ENCODE measurements at places on chromosomes 12 and 14. TPM values are rescaled to one million over a fixed set of nuclear protein-coding genes. Genes with fewer than 3 reads are reported as not detected.
A peak's percentile ranks its signal among the peaks of the same experiment; 100 is the strongest.

DNA sequence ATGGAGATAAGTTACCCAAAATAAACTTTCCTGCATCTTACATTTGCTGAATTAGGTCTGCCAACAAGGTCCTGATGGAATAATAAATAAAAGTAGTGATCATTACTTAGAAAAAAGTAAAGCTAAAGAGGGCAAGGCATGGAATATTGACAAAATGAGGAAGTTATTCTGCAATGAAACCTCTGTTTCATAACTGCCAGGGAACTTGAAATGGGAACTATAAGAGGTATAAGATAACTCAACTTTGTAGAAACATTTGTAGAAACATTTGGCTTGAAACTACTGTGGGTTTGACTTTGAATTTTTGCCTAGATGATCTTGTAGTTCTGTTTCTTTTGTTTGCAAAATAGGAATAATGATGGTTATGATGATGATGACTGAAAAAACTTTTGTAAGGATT lies 18.7 kb upstream of the YBX3 start:
- H3K27me3 ChIP-seq, result no peaks in the 10 kb centered on the region
- H3K4me1 ChIP-seq, result no peaks in the 10 kb centered on the region
- no peak for DNase-seq
- no peak overlapping the region for H3K27ac ChIP-seq

GRCh38 chr14:75513911-75514672 lies 8.2 kb upstream of the BATF start:
- H3K4me3 ChIP-seq, result no peak overlapping the region
- H3K36me3 ChIP-seq, result no peaks in the 10 kb centered on the region
- peak overlapping the region; percentile 78 for H3K27ac ChIP-seq

DNA sequence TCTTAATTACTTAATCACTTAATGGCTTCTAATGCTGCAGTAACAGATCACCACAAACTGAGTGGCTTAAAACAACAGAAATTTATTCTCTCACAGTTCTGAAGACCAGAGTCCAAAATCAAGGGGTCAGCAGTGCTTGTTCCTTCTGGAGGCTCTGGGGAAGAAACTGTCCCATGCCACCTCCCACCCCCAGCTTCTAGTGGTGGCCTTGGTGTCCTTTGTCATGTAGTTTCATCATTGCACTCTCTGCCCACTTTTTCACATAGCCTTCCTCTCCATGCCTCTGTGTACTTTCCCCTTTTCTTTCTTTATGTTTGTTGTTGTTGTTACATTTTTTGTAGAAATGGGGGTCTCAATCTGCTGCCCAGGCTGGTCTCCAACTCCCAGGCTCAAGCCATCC lies 16.1 kb upstream of the UBC start:
- no peak for DNase-seq
- H3K36me3 ChIP-seq, result no peaks in the 10 kb centered on the region
- H3K27me3 ChIP-seq, result no peaks in the 10 kb centered on the region
- no peak overlapping the region for H3K27ac ChIP-seq
- H3K4me1 ChIP-seq, result peaks cover 14% of the 10 kb centered on the region

- H3K4me3 ChIP-seq, result no peak overlapping the region
- peaks cover 40% of the 10 kb centered on the region for H3K4me1 ChIP-seq
- H3K27me3 ChIP-seq, result peaks cover 21% of the 10 kb centered on the region
- peak overlapping the region; percentile 88 for H3K27ac ChIP-seq
- DNase-seq, result no peak
Observed at GRCh38 chr14:103526247-103526913, 2.6 kb upstream of the TRMT61A start.

Gene RND1
- 0.93 TPM for polyA plus RNA-seq

DNA sequence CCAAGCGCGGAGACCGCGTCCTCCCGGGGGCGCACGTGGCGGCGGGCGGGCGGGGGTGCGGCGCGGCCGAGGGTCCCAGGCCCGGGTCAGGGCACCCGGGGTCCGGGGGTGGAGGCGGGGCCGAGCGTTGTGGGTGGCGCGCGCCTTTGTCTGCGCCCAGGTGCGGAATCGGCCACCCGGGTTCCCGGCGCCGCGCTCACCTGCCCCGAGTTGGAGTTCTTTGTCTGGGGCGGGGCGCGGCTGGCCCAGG lies 50.1 kb downstream of the LRCOL1 start:
- H3K36me3 ChIP-seq, result no peaks in the 10 kb centered on the region
- no peak overlapping the region for H3K27ac ChIP-seq
- peaks cover 20% of the 10 kb centered on the region for H3K27me3 ChIP-seq
- H3K4me1 ChIP-seq, result peaks cover 60% of the 10 kb centered on the region
- DNase-seq, result peak; percentile 86

DNA sequence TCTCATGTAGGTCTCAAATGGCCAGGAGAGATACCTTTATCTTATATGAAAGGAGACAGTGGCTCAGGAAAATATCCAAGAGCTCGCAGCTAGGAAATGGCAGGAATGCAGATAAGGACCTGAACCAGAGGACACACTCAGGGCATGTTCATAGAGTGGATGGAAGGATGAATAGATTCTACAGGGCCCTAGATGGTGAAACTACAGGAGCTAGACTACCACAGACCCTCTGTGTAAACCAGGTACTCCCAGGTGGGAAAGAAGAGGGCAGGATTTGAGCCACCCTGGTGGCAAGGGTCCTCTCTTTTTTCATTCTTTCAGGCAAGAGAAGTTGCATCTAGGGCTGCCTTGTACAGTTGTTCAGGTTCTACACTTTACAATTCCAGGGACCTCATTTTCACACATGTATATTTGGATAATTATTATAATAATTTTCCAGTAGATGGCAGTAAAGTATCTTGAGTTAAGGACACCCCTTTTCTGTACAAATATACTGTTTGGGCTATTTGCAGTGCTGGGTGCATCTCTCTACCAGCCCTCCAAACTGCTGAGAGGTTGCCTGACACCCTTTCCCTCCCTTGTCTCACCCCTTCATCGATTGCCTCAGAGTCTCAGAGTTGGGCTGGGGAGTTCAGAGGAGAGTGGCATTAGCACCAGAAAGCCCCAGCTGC lies 10.5 kb upstream of the ZDHHC22 start:
- H3K4me3 ChIP-seq, result no peak overlapping the region
- DNase-seq, result peak; percentile 7
- no peaks in the 10 kb centered on the region for H3K36me3 ChIP-seq

DNA sequence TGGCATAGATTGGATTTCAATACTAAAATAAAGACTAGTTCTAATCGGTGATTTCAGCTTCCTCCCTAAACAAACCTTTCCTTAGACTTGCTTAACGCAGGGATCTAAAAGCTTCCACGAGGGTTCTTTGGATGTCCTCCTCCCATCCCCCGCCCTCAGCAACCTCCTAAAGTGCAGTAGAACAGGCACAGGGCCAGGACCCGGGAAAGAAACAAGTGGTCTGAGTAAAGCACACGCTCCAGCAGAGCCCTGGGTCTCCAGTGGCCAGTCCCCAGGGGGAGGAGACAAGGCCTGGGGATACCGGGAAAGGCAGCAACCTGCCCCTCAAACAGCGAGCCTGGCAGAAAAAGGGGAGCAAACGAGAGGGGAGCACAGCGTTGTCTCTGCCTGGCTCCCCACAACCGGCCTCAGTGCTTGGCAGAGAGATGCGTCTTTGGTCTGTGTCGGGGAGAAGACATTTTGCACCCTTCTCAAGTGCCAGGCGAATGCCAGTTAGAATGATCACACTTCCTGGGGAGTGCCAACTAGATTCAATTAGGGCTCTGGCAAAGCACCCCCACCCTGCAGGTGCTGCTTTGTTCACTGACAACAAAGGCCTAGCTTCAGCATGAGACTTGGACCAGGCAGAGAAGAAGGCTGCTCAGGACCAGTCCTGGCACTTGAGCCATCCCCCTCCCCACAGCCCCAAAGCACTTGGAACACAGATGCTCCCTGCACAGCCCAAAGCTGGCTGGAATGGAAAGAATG lies 17.1 kb upstream of the SLC6A12 start:
- H3K27me3 ChIP-seq, result no peaks in the 10 kb centered on the region
- DNase-seq, result no peak
- H3K4me1 ChIP-seq, result no peaks in the 10 kb centered on the region
- no peak overlapping the region for H3K27ac ChIP-seq
- no peaks in the 10 kb centered on the region for H3K36me3 ChIP-seq

Gene RNASE2
- 4.5 TPM for polyA plus RNA-seq

- no peaks in the 10 kb centered on the region for H3K27me3 ChIP-seq
- no peaks in the 10 kb centered on the region for H3K36me3 ChIP-seq
- H3K27ac ChIP-seq, result peak overlapping the region; percentile 77
- no peak for DNase-seq
Observed at GRCh38 chr14:31877255-31877798, 199.8 kb upstream of the ARHGAP5 start.

DNA sequence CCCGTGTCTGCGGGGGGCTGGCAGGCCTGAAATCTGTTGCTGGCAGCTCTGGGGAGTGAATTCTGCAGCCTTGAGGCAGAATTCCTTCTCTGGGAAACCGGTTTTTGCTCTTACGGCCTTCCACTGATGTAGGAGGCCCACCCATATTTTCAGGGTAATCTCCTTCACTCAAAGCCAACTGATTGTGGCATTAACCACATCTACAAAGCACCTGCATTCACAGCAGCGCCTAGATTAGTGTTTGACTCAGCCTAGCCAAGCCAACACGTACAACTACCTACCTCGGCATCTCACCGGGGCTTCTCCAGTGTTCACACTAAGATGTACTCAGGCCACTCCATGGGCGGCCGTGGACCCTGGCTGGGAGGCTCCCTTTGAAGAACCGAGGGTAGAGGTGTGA lies 15.8 kb downstream of the C12orf43 start:
- no peak overlapping the region for H3K27ac ChIP-seq
- DNase-seq, result peak; percentile 49
- H3K4me3 ChIP-seq, result no peak overlapping the region
- no peaks in the 10 kb centered on the region for H3K4me1 ChIP-seq

GRCh38 chr14:99064262-99064954 lies 207.6 kb downstream of the BCL11B start:
- no peak overlapping the region for H3K27ac ChIP-seq
- no peaks in the 10 kb centered on the region for H3K4me1 ChIP-seq
- no peak for DNase-seq
- H3K36me3 ChIP-seq, result no peaks in the 10 kb centered on the region
- no peak overlapping the region for H3K4me3 ChIP-seq

DNA sequence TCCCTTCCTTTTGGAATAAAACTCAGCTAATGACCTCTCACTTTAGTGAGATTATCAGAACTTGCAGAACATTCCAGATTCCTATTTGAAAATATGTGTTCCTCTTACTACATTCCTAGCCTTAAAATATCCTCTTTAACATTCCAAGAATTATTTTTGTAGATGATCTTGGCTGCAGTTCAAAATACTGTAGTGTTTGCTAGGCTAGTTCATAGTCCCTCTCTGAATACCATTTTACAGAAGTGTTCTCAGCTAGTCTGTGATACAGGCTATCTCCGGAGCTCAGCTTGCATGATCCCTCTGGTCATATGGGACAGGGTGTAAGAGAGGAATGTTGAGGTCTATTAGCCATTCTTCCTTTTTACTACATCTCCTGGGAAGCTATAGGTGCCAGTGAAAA lies 17.6 kb upstream of the GPR33 start:
- peak overlapping the region; percentile 41 for H3K27ac ChIP-seq
- no peaks in the 10 kb centered on the region for H3K36me3 ChIP-seq
- H3K4me1 ChIP-seq, result no peaks in the 10 kb centered on the region
- no peak for DNase-seq
- H3K27me3 ChIP-seq, result no peaks in the 10 kb centered on the region

Gene BDKRB1
- 0.22 TPM for polyA plus RNA-seq

DNA sequence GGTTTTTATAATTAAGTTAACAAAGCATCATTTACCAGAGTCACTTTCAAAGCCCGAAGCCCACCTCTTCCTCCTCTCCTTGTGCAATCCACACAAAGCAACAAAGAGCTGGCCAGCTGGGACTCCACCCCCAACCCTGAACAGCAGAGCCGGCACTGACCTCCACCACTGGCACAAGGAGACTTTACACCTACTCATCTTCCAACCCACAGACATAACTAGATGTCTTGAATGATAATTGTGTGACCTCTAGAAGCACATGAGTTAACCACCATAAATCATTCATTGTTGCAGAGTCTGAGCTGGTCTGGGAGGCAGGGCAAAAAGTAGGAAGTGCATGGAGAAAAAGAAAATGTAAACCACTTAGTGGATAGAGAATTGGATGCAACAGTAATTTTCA lies 72.2 kb downstream of the ST8SIA1 start:
- H3K4me1 ChIP-seq, result no peaks in the 10 kb centered on the region
- H3K36me3 ChIP-seq, result no peaks in the 10 kb centered on the region
- no peak overlapping the region for H3K4me3 ChIP-seq
- no peak for DNase-seq
- no peak overlapping the region for H3K27ac ChIP-seq

DNA sequence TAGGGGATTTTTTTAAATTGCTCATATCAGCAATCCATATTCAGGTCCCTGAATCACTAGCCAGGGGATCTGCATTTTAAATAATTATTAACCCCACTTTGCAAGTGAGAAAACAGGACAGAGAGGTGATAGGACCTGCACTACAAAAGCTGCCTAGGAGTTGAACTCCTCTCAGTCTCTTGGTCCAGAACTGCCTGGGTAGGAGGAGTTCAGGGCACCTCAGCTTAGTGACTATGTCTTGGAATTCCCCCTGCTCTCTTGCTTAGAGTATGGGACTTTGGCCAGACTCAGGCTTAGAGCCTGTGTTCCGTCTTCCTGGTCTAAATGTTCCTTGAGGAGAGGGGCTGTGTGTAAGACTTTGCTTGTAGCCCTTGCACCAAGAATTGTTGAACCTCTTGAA lies 68.2 kb upstream of the WSCD2 start:
- no peak overlapping the region for H3K27ac ChIP-seq
- no peaks in the 10 kb centered on the region for H3K36me3 ChIP-seq
- H3K4me1 ChIP-seq, result no peaks in the 10 kb centered on the region
- no peaks in the 10 kb centered on the region for H3K27me3 ChIP-seq
- H3K4me3 ChIP-seq, result no peak overlapping the region

DNA sequence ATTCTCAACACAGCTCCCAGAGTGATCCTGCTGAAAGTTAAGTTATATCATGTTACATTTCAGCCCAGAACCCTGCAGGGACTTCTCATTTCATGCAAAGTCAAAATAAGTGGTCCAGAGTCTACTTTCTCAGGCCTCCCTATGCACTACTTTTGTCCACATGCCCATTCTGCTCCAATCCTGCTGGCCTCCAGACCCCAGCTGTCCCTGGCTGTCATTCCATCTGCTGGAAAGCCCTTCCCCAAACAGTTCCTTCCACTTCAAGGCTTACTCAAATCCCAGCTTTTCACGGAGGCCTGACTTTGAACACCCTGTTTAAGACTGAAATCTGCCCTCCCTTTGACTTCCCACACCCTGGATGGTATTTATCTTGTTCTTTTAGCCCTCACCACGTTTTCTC lies 109.8 kb upstream of the DNM1L start:
- H3K36me3 ChIP-seq, result no peaks in the 10 kb centered on the region
- no peak for DNase-seq
- no peak overlapping the region for H3K27ac ChIP-seq
- H3K4me3 ChIP-seq, result no peak overlapping the region
- H3K4me1 ChIP-seq, result peaks cover 34% of the 10 kb centered on the region

GRCh38 chr12:93127107-93127560 lies 198.0 kb upstream of the EEA1 start:
- no peak for DNase-seq
- peaks cover 26% of the 10 kb centered on the region for H3K4me1 ChIP-seq
- no peak overlapping the region for H3K4me3 ChIP-seq
- no peaks in the 10 kb centered on the region for H3K27me3 ChIP-seq
- peak overlapping the region; percentile 58 for H3K27ac ChIP-seq

Gene FOS
- polyA plus RNA-seq, result 20.2 TPM

- H3K27ac ChIP-seq, result no peak overlapping the region
- no peak overlapping the region for H3K4me3 ChIP-seq
- no peak for DNase-seq
- no peaks in the 10 kb centered on the region for H3K36me3 ChIP-seq
- no peaks in the 10 kb centered on the region for H3K4me1 ChIP-seq
- no peaks in the 10 kb centered on the region for H3K27me3 ChIP-seq
Observed at GRCh38 chr14:30193845-30194501, 266.3 kb upstream of the PRKD1 start.

Gene MGP
- polyA plus RNA-seq, result 292 TPM

- H3K4me1 ChIP-seq, result no peaks in the 10 kb centered on the region
- H3K27ac ChIP-seq, result no peak overlapping the region
- H3K27me3 ChIP-seq, result no peaks in the 10 kb centered on the region
- no peaks in the 10 kb centered on the region for H3K36me3 ChIP-seq
Observed at GRCh38 chr12:87901457-87901856, 127.7 kb downstream of the C12orf50 start.

All from spleen (tissue), 13 donors.